ENCODE measurements at places on chromosomes 1 and 21.

DNA sequence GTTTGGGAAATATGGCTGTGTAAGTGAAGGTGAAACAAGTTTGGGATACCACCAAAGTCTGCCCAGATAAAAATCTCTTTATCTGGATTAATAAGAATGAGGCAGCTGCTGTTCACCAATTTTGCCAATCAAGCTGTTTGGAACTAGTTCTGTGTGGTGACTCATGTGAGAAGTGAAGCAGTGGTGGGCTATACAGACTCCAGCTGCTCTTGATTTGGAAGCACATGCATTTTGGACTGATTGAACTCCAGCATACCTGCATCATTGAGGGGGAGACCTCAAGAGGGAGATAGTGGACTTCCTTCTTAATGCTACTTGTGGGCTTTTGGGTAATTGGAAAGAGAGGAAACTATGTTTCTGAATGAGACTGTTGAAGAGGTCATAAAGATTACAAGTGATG, 99.2 kb upstream of the B3GALT2 start:
- no peak for DNase-seq

DNA sequence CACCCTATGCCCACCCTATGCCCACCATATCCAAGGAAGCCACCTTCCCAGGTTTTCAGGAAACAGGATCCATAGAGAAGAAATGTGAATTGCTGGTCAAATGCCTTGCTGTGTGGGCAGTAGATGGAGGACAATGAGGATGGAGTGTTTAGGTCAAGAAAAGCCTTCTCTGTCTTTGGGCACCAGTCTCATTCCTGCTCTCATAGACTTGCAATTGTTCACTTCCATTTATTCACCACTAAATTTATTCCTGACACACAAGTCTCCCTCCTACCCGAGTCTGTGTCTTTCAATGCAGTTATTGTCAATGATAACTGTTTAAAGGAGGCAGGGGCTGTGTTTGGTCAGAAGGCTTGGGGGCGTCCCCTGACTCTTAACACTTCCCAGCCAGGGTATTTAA, 48.0 kb upstream of the ITPKB start:
- no peak for DNase-seq

DNA sequence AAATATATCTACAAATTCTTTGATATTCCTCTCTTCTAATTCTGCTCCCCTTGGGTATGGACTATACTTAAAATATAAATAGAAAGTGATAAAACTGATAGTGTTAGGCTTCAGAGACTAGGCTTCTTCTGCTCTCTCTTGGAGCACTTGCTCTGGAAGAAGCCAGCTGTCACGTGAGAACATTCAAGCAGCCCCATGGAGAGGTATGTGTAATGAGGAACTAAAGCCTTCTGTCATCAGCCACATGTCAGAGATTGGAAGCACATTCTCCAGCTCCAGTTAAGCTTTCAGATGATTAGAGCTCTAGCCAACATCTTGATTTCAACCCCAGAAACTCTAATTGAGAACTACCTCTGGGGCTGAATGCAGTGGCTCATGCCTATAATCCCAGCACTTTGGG, 34.3 kb downstream of the XKR8 start:
- no peak for DNase-seq

DNA sequence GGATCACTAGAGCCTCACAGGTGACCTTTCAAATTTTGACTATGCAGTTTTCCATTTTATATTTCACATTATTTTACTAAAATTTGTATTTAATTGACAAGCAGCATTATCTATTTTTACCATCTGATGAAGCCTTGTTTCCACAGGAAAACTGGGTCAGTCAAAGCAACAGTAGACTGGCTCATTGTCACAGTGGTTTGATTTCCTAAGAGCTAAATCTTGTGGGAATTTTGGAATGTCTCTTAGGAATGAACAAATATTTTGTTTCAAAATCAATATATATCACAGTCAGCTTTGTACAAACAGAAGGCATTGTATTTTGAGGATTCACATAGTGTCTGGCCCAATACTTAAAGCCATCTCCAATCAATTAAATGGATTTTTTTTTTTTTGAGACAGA, 152.6 kb upstream of the RNPC3 start:
- DNase-seq: no peak

DNA sequence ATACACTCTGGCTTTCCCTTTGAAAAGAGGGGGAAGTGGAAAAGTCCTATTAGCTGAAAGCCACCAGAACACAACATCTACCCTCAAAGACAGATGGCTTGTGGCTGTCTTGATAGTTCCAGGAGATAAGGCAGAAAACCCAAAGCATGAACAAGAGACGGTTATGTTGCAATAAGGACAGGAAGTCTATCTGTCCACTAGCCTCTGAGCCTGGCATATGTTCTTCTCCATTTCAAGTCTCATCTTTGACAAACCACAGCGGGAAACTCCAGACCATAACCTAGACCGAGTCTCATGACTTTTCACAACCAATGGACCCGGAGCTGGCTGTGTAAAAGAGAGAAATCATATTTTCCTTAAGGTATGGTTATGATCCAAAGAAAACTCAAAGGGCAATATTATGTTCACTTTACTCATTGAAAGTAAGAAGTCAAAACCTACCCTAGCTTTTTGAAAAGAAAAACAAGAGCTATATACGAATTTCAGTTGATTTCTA, 33.8 kb downstream of the DUSP10 start:
- peak; percentile 16 for DNase-seq

- DNase-seq: no peak
These were observed 688.4 kb downstream of the USP25 start for GRCh38 chr21:16418226-16418625.

DNA sequence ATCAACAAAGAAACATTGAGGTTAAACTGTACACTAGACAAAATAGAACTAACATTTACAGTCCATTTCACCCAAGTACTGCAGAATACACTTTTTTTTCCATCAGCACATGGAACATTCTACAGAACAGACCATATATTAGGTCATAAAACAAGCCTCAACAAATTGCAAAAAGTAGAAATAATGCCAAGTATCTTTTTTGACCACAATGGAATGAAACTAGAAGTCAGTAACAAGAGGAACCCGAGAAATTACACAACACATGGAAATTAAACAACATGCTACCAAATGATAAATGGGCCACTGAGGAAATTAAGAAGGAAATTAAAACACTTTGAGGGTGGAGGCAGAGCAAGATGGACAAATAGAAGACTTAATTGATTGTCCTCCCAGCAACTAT, 8.4 kb upstream of the C1orf185 start:
- DNase-seq: no peak

GRCh38 chr1:85464497-85465098, 361 bp downstream of the DDAH1 start:
- DNase-seq: peak; percentile 1

- DNase-seq: no peak
These were observed 31.7 kb downstream of the GPATCH2 start for GRCh38 chr1:217599154-217599553.

DNA sequence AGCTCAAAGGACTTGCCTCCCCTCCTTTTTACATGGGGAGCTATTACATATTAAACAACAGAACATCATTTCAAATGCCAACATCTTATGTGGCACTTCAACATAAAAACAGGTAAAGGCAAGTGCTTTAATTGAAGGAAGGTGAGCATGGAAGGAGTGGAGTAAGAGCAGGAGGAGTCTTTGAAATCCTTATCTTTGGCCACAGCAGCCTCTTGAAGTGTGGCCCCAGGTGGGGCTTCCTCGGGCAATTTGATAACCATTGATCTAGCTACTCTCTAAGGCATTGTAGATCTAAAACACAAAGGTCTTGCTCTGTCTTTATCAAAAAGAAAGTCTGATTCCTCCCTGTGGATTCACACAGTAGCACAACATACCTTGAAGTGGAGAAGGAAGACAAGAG, 70.9 kb upstream of the PPP2R5A start:
- no peak for DNase-seq

- no peak for DNase-seq
These were observed 241.1 kb upstream of the KIAA0040 start for GRCh38 chr1:175433532-175434282.

GRCh38 chr21:42651515-42652401, 1.7 kb upstream of the PDE9A start:
- DNase-seq: no peak

GRCh38 chr1:245690946-245691541, 536.3 kb downstream of the KIF26B start:
- no peak for DNase-seq

GRCh38 chr1:233662575-233663304, 48.8 kb downstream of the KCNK1 start:
- DNase-seq: no peak

DNA sequence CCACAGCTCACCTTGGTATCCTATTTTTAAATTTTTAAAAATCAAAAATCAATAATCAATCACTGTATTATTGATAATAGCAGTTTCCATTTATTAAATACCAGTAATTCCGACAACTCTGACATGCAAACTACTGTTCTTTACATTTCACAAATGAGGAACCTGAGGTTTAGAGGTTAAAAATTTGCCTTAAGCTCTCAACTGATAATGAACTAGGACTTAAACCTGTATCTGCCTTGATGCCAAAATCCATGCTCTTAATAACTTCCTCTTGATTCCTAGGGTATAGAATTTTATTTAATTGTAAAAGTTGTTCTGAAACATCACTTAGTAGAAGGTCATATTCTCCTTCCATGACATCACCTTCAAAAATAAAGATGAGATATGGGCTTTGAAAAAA, 5.6 kb downstream of the ARHGAP29 start:
- no peak for DNase-seq

GRCh38 chr1:41715441-41716095, 203.2 kb downstream of the HIVEP3 start:
- no peak for DNase-seq

DNA sequence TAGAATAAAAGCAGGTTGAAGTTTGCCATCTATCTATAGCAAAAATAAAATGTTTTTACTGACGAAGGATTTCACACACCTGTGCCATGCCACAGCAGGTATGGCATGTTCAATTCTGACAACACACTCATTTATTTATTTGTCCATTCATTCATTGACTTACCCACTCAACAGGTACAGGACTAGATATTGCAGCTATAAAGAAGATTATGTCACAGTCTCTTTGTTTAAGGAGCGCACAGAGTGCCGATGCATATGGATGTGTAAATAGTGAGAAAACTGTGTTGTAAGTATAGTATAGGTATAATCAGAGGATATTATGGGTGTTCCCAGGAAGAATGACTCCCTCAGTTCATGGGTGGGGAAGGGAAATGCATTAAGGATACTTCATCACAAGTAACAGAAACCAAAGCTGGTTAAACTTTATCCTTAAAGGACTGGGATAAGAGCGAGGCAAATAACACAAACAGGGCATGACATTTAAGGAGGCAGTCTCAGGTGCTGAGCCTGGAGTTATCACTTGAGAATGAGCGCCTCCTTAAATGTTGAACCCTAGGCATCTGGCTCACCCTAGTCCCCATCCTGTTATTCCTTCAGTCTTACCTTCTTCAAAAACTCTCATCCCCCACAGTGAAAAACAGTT, 7.9 kb upstream of the ZRANB2 start:
- no peak for DNase-seq

GRCh38 chr1:170326186-170326585, 180.4 kb downstream of the NTMT2 start:
- no peak for DNase-seq

GRCh38 chr1:229266832-229267500, 3.9 kb upstream of the RAB4A start:
- no peak for DNase-seq

- no peak for DNase-seq
These were observed 1.6 kb downstream of the ADAM15 start for GRCh38 chr1:155052439-155053395.

- DNase-seq: no peak
These were observed 27.5 kb upstream of the COL9A2 start for GRCh38 chr1:40344597-40344996.

GRCh38 chr1:20198918-20199317, 12.6 kb upstream of the PLA2G2C start:
- DNase-seq: no peak

DNA sequence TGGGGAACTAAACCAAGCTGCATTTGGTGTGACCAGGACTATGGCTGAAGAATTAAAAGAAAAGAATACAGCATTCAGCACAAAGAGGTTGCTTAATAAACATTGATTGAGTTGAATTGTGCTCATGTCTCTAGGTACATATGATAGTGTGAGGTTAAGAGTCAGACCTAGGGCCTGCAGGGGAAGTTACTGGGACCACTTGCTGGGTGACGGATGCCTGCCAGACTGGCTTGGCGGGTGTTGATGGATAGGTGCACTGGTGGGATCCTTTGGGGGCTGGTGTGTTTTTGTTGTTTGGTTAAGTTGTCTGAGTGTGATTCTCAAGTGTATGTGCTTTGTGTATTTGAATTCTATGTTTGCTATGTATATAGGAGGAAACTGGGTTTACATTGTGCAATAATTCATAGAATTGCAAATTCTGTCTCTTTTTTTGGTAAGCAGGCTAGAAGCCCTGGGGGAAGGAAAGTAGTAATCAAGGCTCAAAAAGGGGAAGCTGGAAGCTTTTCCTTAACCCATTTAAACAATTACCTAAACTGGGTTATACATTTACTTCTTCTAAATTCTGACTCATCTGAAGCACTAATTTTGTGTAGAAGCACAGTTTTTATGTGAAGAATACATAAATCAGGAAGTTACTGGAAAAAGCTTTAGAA, 1.8 kb downstream of the CD101 start:
- no peak for DNase-seq

DNA sequence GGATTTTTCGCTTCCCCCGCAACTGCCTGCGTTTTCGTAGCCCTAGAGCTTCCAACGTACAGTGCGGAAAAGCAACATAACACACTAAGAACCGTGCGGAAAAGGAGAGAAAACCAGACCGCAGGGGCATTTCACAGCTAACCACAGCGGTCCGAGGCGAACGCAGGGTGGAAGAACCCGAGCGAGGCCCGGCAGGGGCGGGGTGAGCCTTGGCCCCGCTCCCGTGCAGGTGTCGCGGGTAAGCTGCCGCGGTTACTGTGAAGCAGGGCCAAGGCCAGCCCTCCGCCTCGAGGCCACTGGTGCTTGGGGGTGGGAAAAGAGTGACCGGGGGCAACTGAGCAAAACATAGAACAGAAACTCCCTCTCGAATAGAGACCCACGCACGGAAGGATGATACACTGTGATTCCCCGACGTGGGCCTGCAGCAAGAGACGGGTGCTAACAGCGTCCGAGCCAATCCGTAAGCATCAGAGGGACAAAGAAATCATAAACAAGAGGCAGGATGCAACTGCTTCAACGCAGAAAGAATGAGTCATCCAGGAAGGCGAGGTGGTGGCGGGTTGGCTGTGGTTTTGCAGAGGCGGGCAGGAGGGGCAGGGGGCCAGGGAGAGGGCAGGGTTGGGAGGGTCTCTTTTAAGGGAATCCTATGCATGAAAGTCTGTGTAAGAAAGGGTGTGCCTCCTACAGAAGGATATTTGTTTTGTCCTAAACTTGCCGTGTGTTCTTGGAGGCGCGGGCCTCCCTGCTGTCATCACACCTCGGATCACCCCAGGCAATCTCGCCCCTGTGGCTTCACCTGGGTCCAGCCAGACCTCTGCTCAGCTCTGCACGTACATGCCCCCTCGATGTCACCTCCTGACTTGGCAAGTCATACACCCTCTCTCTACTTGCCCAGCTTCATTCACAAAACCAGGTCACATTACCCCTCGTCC, 7.3 kb downstream of the GNG4 start:
- DNase-seq: peak; percentile 43

- DNase-seq: no peak
These were observed 37.5 kb upstream of the RD3 start for GRCh38 chr1:211529453-211529852.
